ENCODE measurements at places on chromosomes 5 and 9.

- no peak for DNase-seq
These were observed 126.1 kb downstream of the SV2C start for GRCh38 chr5:76209297-76209696.

GRCh38 chr5:179767496-179768100, 26.2 kb upstream of the LTC4S start:
- no peak for DNase-seq

DNA sequence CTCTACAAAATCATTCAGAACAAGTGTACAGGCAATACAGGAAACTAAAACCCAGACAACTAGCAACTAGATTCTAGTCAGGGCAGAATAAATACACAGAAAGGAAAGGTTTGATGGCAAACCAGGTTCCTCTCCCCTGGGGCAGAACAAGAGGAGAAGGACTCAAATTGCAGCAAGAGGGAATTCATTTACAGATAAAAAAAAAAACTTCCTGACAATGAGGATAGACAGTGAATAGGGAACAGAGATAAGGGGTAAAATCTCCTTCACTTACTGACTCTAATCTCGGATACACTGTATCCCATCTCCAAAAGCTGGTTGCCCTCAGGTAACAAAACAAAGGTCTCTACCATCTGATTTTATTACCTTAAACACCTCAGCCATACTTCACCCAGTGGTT, 244.0 kb downstream of the SEC61B start:
- DNase-seq = no peak

DNA sequence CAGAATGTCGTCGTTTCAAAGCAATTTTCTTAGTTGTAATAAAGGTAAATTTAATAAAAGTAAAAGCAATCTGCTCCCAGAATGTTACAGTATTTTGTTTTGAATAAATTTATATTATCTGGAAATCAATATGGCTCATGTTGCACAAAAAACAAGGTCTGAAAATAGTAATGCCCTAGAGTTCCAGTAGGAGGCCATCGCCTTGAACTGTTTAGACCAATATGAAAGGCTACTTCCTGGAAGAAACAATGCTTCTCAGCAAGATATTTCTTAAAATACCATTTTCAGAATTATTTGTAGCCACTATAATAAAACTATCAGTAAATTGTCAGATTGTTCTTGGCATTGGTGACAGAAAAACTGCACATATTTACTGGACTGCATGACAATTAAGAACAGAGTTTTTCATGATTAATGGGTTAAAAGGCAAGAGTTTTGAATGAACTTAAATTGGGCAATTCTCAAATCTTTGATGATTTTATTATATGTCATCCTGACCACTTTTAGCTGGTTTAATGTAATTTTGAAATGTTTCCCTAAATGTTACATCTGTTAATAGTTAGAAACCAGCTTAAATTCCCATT, 153.2 kb downstream of the COMMD10 start:
- no peak for DNase-seq

DNA sequence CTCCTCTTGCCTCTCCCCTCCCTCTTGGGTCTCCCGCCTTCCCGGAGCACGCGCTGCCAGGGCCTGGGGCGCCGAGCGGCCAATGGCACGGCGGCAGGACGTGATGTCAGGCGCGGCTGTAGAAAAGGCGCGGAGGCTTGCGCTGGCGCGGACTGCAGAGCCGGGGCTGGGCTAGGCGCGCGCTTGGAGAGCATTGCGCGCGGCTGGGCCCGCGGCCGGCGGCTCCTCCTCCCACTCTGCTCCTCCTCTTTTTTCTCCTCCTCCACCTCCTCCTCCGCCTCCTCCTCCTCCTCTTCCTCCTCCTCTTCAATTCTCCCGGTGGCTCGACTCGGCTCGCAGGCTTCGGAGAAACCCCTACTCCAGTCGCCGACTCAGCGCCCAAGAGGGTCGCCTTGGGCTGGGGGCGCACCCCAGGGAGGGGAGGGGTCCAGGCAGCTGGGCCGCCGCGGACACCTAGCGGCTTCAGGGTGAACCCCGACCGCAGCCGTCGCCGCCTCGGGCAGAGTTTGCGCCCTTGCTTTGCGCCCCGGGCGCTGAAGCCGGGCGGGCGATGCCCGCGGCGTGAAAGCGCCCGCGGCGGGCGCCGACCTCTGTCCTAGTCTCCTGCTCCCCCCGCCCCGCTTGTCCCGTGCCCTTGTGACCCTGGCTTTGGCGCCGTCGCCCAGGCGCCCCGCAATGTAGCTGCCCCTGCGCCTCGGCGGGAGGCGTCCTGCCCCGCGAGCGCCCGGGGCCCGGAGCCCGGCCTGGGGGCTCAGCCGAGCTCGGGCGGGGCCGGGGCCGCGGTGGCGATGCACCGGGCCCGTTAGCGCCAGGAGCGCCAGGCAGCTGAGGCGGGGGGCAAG, at the start of gene LHX2:
Gene LHX2 (plus strand): TSS at position 309 of the 842 bp plus-strand sequence. CDS start 581 bp downstream, outside the sequence.
- no peak for DNase-seq

DNA sequence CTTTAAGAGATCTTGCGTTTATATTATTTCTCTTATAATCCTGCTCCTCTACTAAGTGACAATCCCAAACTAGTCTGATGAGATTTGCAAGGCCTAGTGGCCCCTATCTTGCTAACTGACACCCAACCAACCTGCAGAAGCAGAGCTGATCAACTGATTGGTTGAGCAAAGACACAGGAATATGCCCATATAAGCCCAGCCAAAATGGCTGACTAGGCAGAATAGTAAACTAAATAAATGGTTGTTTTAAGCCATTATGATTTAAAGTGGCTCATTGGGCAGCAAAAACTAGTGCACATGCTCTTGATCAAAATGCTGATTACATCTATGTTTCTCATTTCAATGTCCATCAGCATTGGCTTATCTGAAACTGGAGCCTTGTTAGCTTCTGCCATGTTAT, 238.0 kb upstream of the PDE4D start:
- no peak for DNase-seq

DNA sequence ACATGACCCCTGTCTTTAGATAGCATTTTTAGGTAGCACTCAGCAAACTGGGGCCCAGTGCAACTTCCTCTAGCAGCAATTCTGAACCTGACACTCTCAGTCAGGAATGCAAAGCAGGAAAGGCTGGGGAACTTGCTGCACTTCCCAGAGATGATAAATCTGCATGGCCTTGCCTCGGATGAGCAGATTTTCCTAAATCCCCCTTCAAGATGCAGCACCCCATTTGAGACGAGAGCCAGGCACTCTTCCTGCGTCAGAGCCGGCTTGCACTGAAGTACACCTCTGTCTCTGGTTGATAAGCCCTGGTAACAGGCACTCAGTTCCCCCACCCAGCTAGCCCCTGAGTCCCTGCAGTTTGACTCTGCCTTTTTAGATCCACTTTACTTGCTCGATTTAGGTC, 296.7 kb upstream of the PANK3 start:
- DNase-seq = no peak
